ENCODE measurements at places on chromosomes 16 and 17.

DNA sequence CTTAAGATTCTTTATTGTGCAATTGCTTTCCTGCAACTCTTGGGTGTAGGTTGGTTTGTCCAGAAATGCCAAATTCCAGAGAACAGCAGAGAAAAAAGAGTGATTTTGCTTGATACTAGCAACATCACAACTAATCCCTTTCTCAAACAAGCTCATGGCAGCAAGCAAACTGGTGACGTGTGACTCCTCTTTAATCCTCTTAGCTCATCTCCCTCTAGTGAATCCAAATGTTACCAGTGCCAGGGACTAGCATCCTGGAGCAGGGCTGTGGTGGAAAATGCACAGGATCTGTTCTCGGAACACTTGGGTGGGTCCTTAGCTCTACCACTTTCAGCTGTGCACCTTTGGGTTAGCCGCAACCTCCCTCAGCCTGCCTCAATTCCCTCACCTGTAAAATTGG, 204.0 kb upstream of the CCL2 start:
- DNase-seq = no peak

DNA sequence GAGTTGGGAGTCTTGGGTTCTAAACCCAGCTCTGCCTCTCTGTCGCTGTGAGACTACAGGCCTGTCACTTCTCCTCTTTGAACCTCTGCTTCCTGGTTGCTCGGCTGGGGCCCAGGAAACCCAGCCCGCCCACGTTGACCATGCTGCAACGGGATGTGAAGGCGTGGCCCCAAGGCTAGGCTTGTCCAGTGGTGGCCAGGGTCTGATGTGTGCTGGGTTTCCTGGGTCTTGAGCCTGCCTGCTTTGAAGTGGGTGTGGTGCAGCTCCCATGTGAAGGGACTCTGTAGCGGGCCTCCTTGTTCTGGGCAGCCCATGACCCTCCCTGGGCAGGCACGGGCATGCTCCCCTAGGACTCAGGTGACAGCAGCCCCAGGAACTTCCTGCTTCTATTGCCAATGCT, 82.3 kb downstream of the SDR42E1 start:
- DNase-seq = no peak

DNA sequence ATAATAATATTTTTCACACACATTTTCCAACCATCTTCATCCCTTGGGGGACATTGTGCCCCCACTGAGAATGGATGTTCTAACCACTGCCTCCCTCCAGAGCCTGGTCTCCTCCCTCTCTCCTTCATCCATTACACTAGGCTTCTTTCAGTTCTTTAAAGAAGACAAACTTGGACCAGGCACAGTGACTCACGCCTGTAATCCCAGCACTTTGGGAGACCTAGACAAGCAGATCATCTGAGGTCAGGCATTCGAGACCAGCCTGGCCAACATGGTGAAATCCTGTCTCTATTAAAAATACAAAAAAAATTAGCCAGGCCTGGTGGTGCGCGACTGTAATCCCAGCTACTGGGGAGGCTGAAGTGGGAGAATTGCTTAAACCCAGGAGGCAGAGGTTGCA, 6.5 kb downstream of the ALOX15 start:
- DNase-seq = peak; percentile 15

DNA sequence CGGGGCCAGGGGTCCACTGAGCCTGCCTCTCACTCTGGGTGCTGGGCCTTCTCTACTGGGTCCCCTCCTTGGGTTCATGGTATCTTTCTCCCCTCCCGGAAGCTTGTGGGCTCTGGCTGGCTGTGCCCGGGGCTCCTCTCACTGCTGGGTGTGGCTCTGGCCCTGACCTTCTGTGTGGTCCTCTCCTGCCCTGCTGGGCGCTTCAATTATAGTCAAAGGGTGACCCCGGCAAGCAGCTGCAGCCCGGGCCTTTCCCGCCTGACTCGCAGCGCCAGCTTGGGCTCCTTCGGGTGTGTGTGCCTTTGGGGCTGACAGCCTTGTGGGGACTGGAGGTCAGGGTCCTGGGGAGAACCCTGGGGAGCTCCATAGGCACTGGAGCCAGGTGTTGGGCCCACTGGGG, 54.2 kb upstream of the PVALEF start:
- DNase-seq = no peak

GRCh38 chr17:980406-981291, 1.1 kb upstream of the NXN start:
- peak; percentile 80 for DNase-seq

GRCh38 chr16:72261127-72261526, 89.2 kb upstream of the PMFBP1 start:
- no peak for DNase-seq
